ENCODE measurements at places on chromosomes 13 and 19.

DNA sequence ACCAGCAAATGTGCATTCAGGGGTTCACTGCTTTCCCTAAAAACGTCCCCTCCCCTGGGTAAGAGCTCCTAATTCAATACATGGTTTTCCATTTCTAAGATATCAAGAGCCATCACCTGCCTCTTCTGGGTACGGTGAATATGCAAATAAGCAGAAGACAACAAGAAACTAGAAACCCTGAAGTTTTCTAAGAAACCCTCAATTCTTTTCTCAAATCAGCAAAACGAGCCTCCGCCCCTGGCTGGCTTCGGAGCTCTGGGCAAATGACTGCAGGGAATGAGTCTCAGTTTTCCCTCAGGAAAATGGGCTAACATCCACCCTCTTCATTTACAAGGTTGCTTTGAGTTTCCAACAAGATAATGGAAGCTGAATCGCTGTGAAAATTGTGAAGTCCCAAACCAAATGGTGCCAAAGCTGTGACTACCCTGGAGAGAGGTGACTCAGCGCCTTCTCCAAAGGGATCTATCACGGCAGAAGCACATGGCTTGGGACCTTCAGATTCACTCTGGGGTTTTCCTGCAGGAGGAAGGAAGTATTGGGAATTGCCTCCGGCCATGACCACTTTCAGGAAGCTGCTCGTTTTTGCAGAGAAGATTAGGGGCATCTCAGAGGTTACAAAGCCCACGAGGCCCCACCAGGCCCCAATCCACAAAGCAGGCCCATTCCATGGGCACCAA, 26.6 kb downstream of the KLF2 start:
- no peak for DNase-seq

DNA sequence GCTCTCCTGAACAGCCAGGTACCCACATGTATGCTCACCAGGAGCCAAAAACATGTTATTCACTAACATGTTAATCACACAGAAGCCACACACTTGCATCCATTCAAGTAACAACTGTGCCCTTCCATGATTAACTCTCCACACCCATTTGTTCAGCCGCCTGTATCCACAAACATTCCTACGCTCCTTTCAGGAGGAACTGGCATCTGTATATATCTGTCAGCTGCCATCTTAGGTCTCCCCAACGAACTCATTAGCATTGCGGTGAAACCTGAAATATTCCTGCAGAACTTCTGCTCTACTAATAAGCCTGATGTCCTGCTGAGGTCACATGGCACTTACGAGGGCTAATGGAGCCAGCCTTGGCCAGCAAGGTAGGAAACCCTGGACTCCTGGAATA, 33.0 kb downstream of the OLFM2 start:
- no peak for DNase-seq

DNA sequence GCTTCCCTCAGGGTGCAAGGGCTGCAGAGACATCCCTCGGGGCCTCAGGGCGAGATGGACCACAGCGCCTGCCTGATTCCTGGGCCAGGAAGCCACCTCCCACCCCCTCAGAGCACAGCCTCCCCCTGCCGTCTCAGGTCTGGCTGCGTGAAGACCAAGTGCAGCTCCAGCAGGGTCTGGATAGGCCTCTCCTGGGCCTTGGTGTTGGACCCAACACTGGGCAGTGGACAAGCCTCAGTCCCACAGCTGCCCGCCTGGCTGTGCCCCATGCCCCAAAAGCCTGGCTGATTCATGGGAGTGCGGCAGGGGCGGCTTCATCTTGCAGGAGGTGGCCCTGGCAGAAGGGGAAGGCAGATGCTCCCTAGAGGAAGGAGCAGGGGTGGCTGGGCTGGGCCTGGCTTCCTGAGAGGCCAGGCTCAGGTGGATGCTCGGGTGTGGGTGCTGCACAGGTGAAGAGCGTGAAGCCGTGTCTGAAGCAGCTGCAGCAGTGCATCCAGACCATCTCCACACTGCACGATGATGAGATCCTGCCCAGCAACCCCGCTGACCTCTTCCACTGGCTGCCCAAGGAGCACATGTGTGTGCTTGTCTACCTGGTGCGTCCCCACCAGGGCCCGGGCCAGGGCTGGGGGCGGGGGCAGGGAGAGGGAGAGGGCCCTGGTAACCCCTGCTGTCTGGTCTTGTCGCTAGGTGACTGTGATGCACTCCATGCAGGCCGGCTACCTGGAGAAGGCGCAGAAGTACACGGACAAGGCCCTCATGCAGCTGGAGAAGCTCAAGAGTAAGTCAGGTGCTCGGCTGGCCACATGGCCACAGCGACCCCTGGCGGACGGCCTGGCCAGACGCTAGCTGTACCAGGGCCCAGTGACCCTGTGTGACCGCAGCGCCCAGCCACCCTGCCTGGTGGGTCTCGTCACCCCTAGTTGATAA, 21.7 kb downstream of the MAU2 start:
- no peak for DNase-seq

DNA sequence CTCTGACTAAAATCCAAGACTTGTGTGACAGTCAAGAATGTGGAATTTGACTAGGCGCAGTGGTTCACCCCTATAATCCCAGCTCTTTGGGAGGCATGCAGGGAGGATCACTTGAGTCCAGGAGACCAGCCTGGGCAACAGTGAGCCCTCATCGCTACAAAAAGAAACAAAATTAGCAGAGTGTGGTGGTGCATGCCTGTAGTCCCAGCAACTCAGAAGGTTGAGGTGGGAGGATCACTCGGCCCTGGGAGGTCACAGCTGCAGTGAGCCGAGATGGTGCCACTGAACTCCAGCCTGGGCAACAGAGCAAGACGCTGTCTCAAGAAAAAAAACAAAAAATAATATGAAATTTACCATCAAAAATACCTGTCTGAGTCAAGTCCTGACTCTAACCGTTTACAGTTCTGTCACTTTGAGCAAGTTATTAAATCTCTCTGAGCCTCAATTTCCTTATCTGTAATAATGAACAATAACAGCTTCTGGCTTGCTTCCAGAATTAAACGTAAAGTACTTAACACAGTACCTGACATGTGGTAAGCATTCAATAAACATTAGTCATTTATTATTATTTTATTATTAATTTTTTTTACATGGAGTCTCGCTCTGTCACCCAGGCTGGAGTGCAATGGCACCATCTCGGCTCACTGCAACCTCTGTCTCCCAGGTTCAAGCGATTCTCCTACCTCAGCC, 204.6 kb upstream of the TSC22D1 start:
- DNase-seq, result no peak

- DNase-seq, result no peak
Measured at GRCh38 chr19:53659292-53659691, 27.5 kb downstream of the DPRX start.

DNA sequence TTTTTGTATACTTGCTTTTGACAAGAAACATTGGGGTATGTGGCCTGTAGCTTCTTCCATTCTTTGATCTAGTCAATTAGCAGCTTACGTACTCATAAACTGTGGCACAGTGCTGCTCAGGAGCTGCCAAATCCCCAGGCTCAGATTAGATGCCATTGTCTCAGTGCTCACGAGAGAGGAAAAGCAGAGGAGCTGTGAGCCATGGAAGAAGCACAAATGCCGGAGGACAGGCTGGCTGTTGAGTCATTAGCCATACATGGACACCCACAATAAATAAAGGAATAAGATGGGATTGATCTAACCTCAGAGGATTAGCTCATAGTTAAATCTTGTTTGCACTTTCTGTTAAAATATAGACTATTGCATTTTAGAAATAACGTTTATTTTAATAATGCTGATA, 121.7 kb downstream of the POSTN start:
- DNase-seq, result no peak

DNA sequence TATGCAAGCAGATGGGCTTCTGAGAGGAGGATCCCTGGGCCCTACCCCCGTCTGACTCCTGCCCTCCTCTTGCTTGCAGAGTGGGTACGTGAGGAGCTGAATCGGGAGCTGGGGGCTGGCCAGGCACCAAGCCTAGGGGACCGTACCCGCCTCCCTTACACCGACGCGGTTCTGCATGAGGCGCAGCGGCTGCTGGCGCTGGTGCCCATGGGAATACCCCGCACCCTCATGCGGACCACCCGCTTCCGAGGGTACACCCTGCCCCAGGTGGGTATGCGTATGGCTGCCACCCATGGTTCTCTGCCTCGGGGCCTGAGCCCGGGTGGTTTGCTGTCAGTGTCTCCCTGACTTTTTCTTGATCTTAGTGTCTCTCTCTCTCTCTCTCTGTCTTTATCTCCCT, 10.4 kb downstream of the CYP2S1 start:
- DNase-seq, result no peak

DNA sequence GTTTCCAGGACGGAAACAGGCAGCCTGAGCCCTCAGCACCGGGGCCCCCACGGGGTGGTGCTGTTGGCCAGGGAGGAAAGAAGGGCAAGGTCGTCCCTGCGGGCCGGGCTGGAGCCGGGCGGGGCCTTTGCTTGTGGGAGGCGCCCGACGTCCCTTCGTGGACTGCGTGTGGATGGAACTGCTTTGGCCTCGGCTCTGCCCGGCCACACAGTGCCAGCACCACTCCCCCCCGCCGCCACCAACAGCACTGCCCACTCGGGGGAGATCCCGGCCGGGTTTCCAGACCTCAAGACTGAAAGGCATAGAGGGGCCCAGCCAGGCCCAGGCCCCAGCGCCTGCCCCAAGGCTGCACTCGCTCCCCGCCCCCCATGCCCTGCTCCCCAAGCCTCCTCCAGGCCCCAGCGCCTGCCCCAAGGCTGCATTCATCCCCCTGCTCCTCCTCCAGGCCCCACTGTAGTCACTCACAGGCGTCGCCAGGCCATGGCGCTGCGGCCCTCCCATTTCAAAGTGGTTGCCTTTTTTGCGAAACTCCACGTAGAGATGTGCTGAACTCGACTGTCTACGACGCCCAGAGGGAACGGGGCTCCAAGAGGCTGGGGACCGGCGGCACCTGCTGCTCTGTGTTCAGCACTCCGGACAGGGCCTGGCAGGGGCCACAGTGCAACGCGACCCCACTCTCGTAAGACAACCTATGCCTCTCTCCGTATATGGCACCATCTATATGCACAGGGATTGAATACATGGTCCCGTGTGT, 22.5 kb downstream of the C13orf46 start:
- peak; percentile 38 for DNase-seq

GRCh38 chr19:56839652-56840450, 675 bp downstream of the PEG3 start:
- DNase-seq, result no peak

GRCh38 chr19:41341669-41342490, 11.8 kb downstream of the TGFB1 start:
- DNase-seq, result no peak

GRCh38 chr19:18251587-18252369, 22.5 kb downstream of the IQCN start:
- peak; percentile 78 for DNase-seq

- no peak for DNase-seq
Measured at GRCh38 chr13:92896842-92897241, 329.8 kb upstream of the GPC6 start.

DNA sequence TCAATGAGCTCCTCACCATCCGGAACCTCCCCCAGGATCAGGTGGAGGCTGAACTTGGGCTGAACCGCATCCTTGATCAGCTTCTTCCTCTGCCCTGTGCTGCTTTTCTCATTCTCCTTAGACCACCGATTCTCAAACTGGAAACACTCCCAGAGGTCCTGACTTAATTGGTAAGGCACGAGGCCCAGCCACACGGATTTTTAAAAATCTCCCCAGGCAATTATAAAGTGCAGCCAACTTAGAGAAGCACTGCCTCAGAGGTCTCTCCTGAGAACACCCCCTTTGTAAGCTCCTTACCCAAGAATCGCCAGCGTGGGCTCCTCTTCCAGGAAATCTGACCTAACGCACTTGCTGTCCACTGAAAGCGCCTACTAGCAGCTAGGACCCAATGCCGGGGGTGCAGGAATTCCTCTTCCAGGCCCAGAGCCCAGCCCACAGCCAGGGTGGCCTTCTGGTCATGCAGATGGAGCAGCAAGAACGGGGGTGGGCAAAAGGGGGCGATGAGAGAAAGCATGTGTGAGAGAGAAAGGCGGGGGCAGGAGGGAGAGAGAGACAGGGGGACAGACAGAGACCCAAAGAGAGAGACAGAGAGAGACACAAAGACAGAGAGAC, 66.9 kb upstream of the CACNA1A start:
- no peak for DNase-seq

DNA sequence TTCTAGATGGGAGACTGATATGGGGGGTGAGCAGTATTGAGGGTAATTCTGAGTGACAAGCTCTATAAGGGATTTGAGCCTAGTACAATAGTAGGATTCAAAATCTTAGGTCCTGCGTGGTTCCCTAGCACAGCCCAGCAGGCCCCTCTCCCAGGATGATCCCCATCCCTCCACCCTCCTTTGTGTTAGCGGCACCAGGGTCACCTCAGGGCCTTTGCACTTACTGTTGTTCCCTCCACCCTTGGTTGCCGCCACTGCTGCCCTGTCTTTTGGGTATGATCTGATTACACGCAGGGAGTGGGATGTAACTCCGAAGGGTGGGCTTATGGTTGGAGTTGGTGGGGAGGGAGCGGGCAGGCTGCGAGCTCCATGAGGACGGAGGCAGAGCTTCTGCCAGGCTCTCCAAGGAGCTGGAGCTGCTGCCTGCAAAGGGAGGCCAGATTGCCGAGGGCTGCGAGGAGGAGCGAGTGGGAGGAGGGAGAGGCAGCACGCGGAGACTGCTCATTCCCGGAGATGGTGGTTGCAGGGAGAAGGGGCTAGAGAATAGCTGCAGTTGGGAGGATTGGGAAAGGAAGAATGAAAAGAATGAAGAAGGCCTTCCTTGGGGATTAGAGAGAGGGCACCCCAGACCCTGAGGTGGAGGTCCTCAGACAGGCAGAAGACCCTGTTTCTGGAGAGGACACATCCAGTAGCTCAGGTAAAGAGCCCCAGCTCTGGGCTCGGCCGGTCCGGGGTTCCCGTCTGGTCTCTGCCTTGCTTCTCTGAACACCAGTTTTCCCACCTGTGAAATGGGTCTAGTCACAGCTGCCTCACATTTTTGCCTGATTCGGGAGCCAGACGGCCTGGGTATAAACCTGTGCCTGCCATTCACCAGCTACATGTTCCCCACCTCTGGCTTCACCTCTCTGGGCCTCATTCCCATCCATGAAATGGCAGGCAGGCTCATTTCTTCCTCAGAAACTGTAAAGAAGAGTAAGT, 5.2 kb downstream of the NACC1 start:
- DNase-seq, result no peak

DNA sequence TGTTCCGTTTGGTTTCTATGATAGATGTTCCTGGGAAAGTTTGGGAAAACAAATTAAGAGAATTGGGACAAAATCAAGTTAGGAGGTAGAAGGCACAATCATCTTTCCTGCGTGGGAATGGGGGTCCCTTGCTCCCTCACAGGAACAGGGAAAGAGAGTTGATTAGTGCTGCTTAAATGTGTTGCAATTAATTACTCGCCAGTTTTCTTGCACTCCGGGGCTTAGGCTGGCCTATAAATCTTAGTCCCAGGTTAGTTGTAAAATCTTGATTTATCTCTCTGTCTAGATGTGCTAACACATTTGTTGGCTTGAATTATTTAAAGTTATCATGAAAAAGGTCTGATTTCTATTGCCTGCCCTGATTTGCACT, 10.1 kb downstream of the B3GLCT start:
- DNase-seq, result no peak

- no peak for DNase-seq
Measured at GRCh38 chr13:113969973-113970611, 3.8 kb downstream of the C13orf46 start.

DNA sequence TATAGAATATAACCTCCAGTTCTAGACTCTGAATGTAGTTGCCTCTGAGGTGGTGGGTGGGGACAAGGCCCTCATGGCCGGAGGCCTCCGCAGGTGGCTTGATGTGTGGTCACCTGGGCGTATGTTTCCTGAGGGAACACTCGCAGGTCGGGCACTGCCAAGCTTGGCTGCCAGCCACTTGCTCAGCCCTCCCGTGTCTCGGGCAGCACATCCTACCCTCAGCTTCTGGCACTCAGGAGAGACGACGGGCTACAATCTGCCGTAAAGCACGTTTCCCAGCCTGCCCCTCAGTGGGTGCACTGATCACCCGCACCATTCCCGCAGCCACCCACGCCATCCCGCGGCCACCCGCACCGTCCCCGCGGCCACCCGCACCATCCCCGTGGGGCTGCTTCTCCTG, 15.2 kb downstream of the THOP1 start:
- no peak for DNase-seq
